ENCODE measurements at places on chromosomes 2 and 18. TPM values are rescaled to one million over a fixed set of nuclear protein-coding genes. Genes with fewer than 3 reads are reported as not detected.

DNA sequence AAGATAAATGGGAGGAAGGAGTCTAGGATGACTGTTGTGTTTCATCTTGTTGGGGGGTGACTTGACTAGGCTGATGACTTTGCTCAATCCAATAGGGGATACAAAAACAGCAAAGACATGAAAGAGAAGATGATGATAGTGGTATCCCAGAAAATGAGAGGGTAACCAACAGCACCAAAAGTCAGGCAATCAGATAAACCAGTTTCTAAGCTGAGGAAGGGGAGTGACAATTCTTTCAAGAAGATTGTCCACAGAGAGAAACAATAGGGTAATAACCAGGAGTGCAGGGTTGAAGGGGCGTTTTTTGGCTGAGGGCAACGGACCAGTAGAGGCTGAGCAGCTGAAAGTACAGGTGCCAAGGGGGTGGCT is 7.7 kb upstream of the KCMF1 start:
- DNase-seq, result no peak

Gene PUS10
- total RNA-seq, result 16.0 TPM

GRCh38 chr2:143297182-143297581 is 168.0 kb downstream of the ARHGAP15 start:
- DNase-seq, result no peak

DNA sequence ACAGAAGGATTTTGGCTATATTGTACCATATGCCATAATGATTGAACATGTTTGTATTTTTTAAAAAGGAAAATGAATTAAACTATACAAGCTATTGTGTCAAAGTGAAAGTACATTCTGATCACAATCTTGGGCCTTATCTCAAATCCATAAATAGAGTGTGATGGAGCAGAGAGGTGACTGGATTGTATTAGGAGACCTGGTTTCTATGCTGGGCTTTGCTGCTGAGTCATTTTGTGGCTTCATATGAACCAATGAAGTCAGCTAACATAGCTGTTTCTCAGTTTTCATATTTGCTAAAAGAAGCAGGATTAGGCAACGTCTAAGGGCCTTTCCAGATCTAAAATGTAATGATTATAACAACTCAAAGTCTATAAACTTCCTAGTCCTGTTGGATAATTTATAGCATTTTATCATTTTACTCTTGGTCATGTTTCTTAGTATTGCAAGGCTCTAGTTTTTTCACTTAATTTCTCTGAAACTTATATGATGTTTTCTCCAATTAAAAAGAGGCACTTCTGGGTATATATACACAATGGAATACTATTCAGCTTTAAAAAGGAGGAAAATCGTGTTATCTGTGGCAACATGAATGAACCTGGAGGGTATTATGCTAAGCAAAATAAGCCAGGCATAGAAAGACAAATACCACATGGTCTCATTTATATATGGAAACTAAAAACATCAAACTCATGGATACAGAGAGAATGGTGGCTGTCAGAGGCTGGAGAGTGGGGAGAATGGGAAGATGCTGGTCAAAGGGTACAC is 112.3 kb downstream of the MEP1B start:
- no peak for DNase-seq

DNA sequence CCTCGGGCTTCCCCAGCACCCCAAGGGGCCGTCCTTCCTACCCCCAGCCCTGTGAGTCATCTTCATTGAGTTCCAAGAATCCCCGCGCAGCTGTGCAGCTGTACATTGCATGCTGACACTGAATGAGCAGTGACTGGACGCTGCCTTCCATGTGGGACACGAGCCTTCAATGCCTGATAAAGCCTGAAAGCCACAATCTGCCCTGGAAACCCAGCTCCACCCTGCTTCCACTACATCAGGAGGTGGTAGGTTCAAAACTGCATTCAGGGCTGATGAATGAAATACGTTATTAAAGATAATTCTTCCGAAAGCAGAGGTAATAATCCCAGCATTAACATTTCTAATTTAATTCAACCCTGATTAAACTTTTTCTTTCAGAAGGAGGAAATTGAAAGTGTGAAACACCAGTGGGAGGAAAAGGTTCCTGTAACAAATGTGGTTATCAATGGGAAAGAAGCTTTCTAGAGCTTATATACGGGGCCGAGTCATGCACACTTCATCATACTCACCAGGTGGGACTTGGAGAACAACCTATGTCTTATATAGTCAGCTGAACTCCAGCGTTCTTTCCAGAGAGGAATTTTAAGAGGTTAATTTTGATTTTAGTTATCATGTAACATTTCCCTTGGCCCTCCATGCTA is 360.1 kb downstream of the LPIN1 start:
- peak; percentile 20 for DNase-seq

GRCh38 chr18:59029663-59030429 is 109.8 kb upstream of the SEC11C start:
- no peak for DNase-seq

Measured in glomerular endothelial cell (primary cell).